ENCODE measurements at places on chromosomes 16 and 17.

- no peak for DNase-seq
Measured at GRCh38 chr17:15660077-15660476, 24.0 kb downstream of the TRIM16 start.

- no peak for DNase-seq
Measured at GRCh38 chr16:71712501-71712900, 12.0 kb downstream of the PHLPP2 start.

GRCh38 chr16:75011634-75012307 is 12.9 kb downstream of the ZNRF1 start:
- DNase-seq: no peak

DNA sequence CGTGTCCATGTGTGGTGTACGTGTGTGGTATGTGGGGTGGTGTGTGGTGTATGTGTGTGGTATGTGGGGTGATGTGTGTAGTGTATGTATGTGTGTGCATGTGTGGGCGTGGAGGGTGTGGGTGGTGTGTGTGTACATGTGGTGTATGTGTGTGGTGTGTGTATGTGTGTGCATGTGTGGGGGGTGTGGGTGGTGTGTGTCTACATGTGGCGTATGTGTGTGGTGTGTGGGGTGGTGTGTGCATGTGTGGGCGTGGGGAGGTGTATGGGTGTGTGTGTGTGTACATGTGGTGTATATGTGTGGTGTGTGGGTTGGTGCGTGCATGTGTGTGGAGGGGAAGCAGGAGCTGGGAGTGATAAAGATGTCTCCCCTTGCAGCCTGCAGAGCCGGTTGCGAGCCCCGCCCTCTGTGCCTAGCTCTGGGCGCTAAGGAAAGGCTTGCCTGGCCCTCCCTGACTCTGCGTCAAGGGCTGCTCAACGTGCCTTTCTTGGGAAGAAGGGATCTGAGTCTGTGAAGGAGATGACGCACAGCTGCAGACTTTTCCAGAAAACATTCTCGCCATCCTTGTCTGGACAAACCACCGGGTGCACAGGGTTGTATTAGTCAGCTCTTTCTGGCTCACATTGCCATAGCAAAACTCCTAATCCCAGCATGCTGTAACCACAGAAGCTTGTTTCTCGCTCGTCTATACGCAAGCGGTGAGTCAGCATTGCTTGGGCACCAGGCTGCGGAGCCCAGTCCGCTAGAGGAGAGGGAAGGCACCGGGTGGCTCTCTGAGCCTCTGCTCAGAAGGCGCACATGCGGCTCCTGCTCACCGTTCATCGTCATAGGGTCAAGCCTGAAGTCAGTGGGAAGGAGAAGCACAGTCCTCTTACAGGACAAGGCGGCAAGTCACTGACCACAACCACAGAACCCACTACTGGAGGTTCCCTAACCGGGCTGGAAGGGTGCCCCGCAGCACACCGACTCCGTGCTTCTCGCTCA is 2.0 kb upstream of the CD300H start:
- no peak for DNase-seq

- no peak for DNase-seq
Measured at GRCh38 chr17:64781014-64781756, 119.1 kb upstream of the SMURF2 start.

DNA sequence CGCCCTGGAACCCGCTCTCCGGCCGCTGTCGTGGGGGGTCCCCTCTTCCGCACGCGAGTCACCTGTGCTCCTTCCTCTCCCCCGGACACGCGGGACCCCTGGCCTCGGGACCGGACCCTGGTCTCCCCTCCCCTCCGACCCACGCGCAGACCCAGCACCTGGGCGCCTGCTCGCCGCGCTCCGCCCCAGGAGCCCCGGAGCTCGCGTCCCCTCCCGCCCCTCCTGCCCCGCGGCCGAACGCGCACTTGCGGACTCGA is 762 bp downstream of the RAB40B start:
- DNase-seq: no peak

- DNase-seq: peak; percentile 91
Measured at GRCh38 chr17:7329374-7329996, 350 bp upstream of the NEURL4 start.

DNA sequence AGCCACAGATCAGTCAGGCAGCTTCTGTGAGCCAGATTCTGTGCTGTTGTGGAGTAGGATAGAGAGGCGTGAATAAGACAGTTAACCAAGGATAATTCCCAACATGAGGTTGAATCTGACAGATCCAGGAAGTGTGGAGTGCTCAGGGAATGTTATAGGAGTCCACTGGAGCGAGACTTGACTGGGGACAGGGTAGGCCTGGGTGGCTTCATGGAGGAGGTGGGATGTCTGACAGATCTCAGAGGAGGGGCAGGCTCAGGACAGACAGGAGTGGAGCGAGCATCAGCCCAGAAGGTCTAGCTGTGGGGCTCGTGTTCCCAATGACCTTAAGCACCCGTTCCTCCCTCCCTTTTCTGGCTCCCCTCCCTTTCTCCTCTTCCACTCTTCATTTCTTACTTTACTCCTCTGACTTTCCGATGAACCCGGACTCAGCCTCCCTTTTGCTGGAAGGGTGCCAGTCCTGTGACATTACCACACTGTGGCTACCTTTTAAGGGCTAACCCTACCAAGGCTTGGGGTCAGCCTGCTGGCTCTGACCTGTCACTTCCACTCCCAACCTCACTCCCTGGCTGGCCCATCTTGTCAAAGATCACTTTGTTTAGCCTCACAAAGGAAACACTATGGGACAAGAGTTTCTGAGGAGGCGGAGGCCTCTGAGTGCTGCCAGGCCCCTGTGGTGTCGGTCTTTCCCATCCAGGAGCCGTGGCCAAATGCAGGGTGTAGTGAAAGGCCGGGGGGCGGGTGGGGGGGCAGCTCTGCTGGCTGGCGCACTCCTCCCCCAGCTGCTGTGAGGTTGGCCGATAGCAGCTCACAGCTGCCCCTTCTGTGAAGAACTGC is 28.5 kb upstream of the EFCAB13 start:
- no peak for DNase-seq

DNA sequence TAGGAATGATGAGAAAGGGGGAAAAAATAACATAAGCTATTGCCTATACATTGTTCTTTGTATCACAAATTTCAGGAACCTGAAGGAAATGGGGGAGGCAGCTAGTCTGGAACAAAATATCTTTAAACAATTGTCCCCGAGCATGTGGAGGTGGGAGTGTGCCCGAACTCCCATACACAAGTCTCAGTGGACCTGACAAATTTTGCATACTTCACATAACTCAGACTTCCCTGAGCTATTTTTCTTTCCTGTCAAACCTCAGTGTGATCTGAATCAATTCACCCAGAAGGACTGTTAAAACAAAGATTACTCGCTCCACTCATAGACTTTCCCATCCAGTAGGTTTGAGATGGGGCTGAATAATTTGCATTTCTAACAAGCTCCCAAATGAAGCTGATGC is 1.6 kb upstream of the XPO6 start:
- DNase-seq: no peak

DNA sequence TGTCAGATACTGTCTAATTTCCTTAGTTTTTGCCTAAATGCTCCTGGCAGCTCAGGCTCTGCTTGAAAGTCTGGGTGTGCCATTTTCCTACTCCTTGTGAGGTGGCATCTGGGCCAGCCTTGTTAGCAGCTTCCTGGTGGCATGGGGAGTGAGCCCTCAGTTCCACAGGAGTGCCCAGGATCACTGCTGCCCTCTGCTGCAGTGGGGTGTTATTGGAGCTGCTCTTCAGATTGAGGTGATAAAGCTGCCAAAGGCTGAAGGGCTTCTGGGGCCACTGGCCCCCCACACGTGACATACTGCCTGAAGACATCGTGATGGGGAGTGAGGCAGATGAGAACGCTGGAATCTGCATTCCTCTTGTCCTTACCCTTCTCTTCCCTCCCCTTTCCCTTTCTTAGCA is 27.4 kb downstream of the CEP95 start:
- DNase-seq: no peak

DNA sequence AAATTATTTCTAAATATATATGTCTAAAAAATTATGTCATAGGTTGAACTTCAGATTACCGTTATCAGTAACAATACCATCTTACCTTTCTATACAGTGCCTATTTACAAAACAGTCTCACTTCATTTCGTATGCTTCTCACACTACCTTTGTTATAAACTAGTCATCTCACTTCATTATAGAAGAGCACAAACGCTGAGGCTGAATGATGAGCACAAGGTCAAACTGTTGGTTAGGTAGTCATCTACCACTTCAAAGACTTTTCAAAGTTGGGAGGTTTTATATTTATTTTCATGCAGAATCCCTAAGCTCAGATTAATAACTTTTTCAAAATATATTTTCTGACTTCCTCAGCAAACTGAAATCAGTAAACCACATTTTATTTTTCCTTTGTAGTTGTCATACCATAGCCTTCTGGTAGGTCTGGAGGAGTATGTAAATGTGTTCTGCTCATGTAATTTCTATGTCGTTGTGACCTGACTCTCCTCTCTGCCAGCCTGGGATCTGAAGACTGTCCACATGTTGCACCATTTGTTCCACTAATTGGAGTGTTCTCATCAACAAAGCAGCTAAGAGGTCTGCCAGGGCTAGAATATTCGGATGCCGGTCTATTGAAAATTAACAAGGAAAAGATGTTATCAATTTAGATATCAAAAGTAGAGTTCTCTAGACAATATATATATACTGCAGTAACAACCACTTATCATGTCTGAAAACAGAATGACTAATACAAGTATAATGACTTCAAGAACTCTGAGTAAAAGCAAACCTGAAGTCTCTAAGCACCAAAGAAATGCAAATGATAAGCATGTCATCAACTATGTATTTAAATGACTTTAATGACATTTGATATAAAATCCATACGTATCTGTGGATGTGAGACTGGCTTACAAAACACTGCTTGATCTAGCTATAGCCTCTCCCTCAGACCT is 73.9 kb downstream of the CEP95 start:
- DNase-seq: no peak

- DNase-seq: no peak
Measured at GRCh38 chr17:67506966-67507365, 129.9 kb downstream of the PITPNC1 start.

GRCh38 chr17:70629902-70630301 is 460.6 kb downstream of the KCNJ2 start:
- DNase-seq: no peak

GRCh38 chr17:77690271-77691161 is 268.0 kb upstream of the TNRC6C start:
- DNase-seq: no peak

DNA sequence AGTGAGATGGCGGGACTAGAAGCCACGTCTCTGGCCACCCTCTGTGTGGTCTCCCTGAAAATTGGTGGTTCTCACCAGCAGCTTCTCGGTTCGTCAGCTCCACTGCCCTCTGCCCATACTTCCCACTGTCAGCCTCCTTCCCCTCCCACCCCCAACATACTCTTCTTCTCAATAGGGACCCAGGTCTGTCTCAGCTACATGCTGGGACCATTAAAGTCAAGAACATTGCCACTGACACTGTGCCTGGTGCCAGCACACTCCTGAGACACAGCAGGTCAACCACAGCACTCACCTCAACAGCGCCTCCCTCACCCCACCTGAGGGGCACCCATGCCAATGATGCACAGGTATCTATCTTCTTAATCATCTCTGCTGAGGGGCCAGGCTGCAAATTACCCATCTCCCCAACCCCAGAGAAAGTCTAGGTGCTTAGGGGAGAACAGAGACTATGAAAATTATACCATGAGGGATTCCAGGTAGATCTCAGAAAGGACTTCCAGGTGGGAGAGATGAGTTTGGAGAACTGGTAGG is 1.3 kb downstream of the PLXDC1 start:
- no peak for DNase-seq

- DNase-seq: no peak
Measured at GRCh38 chr16:88649195-88649923, 1.5 kb downstream of the CYBA start.

DNA sequence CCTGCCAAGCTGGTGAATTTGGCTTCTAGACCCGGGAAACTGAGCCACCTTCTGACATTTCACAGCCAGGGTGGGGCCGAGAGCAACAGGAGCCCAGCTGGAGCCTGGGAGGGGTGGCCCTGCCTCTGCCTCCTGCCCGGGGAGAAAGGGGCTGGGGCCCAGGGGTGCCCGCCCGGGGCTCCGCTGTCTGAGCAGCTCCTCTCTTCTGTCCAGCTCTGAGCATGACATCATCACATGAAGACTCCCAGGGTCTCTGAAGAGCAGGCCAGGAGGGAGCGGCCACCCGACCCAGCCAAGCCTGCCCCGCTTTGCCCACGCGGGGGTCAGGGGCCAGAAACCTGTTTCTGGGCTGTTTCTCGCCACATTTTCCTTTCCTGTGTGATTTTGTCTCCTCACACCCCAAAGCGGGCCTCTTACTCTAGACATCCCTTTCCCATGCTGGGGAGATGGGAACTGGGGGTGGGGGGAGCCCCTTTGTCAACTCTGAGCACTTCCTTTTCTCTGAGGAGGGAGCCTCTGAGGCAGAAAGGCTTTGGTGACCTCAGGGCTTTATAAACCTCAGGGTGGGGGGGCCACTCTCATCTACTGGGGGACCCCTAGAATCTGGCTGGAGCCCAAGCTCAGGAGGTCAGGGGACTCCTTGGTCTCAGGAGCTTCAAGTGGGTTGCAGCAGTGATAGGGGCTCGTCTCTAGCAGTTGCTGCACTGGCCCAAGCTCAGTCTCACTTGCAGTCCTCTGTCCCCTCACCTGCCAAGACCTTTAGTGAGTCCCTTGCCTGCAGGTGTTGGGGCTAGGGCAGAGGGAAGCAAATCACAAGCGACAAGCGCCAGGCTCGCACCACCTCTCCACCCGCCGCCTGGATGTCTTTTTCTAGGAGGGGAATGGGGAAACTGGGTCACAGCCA is 7.6 kb downstream of the UBALD2 start:
- no peak for DNase-seq

- DNase-seq: no peak
Measured at GRCh38 chr17:15361151-15361550, 19.8 kb upstream of the TEKT3 start.

GRCh38 chr17:67441052-67441895 is 64.2 kb downstream of the PITPNC1 start:
- DNase-seq: peak; percentile 78

GRCh38 chr17:44940317-44940716 is 7.3 kb downstream of the KIF18B start:
- DNase-seq: no peak

DNA sequence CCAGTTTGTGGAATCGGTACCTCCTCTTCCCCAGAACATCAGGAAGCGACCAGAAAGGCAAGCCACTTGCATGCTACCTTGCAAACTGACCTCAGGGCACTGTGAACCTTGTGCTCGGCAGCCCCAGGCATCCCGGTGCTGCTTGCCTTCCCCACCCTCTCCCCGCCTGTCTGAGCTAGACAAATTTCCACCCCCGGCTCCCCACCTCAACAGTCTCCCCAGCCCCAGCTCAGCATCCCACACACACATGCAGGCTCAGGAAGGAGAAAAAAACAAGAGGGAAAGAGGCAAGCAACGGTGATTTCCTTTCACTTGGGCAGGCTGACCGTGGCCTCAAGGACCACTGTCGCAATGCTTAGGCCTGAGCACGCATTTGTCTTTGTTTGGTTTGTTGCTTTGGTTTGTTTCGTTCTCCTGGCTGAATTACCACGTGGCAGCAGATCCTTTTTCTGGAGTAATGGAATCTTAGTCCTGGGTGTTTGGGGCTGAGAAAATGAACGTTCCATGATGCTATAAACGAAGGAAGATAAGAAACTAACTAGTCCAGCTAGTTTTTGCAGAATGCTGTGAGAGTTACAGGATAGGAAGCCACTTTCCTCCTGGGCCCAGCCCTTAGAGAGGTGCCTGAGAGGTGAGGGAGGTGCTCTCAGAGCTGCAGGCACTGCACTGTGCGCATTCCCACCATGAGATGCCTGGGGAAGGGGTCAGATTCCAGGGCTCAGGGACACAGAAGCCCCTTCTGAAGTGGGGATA is 27.9 kb downstream of the SDK2 start:
- DNase-seq: no peak
